IMR-90 (cell line): ENCODE measurements at places on chromosomes 11 and 22. TPM values are rescaled to one million over a fixed set of nuclear protein-coding genes. Genes with fewer than 3 reads are reported as not detected.

- peaks cover 9% of the 10 kb centered on the region for H3K4me1 ChIP-seq
- H3K4me3 ChIP-seq: no peak overlapping the region
- H3K27ac ChIP-seq: no peak overlapping the region
- H3K36me3 ChIP-seq: peaks cover 4% of the 10 kb centered on the region; the same call in 1 of the 2 replicates
- no peaks in the 10 kb centered on the region for H3K27me3 ChIP-seq
Observed at GRCh38 chr11:94171693-94172440, 43.2 kb downstream of the PANX1 start.

DNA sequence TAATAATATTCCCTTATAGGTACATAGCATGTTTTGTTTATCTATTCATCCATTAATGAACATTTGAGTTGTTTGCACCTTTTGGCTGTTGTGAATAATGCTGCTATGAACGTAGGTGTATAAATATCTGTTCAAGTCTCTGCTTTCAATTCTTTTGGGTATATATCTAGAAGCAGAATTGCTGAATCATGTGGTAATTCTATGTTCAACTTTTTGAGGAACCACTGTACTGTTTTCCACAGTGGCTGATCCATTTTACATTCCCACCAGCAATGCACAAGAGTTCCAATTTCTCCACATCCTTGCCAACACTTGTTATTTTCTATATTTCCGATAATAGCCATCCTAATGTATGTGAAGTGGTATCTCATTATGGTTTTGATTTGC lies 51.2 kb upstream of the CWF19L2 start:
- no peaks in the 10 kb centered on the region for H3K27me3 ChIP-seq
- H3K36me3 ChIP-seq: peaks cover 2% of the 10 kb centered on the region; the same call in 1 of the 2 replicates

C11orf16 gene
- total RNA-seq: not detected in 2 replicates

PKP3 gene
- 1.4 and 2.2 TPM in 2 replicates for total RNA-seq

GRCh38 chr11:92707173-92707619 lies 262.3 kb upstream of the MTNR1B start:
- DNase-seq: no peak
- H3K36me3 ChIP-seq: no peaks in the 10 kb centered on the region
- no peaks in the 10 kb centered on the region for H3K4me1 ChIP-seq
- H3K27me3 ChIP-seq: no peaks in the 10 kb centered on the region
- H3K4me3 ChIP-seq: no peak overlapping the region
- no peak overlapping the region for H3K27ac ChIP-seq

- peaks cover 5% of the 10 kb centered on the region for H3K4me1 ChIP-seq
- peak overlapping the region; percentile 80 for H3K4me3 ChIP-seq
- peak overlapping the region; percentile 1 for H3K27ac ChIP-seq
- peaks cover 14% of the 10 kb centered on the region for H3K36me3 ChIP-seq
- DNase-seq: no peak
- H3K27me3 ChIP-seq: no peaks in the 10 kb centered on the region
Observed at GRCh38 chr22:37953062-37953436, 352 bp downstream of the C22orf23 start.

- H3K27me3 ChIP-seq: no peaks in the 10 kb centered on the region
- no peaks in the 10 kb centered on the region for H3K36me3 ChIP-seq
- no peak overlapping the region for H3K27ac ChIP-seq
- H3K4me3 ChIP-seq: no peak overlapping the region
- H3K4me1 ChIP-seq: no peaks in the 10 kb centered on the region
Observed at GRCh38 chr22:48517039-48518030, 1310.3 kb downstream of the BRD1 start.

DNA sequence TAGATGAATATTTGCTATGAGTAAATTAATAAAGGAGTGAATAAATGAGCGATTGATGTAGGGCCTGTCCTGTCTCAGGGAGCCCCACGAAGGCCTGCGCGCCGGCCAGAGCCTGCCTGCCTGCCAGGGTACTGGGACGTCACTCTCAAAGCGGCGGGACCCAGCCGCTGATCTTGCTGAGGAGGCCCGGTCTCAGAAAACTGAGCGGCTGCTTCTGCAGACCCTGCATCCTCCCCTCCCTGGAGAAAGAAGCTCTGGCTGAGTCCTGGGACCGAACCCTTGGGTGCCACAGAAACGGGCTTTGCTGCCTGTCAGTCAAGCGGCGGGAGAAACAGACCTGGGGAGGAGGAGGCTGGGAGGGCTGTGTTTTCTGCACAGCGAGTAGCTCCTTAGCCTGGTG lies 91.6 kb upstream of the B3GAT1 start:
- no peak overlapping the region for H3K4me3 ChIP-seq
- H3K4me1 ChIP-seq: no peaks in the 10 kb centered on the region
- no peak overlapping the region for H3K27ac ChIP-seq
- DNase-seq: no peak
- no peaks in the 10 kb centered on the region for H3K36me3 ChIP-seq

MCHR1 gene
- total RNA-seq: 1.4 and 1.7 TPM in 2 replicates

GRCh38 chr22:49765951-49766350 lies 61.7 kb downstream of the BRD1 start:
- DNase-seq: no peak
- no peaks in the 10 kb centered on the region for H3K36me3 ChIP-seq
- no peak overlapping the region for H3K27ac ChIP-seq
- H3K4me1 ChIP-seq: peaks cover 11% of the 10 kb centered on the region
- H3K4me3 ChIP-seq: no peak overlapping the region
- H3K27me3 ChIP-seq: no peaks in the 10 kb centered on the region

LYVE1 gene
- total RNA-seq: not detected in 2 replicates

DNA sequence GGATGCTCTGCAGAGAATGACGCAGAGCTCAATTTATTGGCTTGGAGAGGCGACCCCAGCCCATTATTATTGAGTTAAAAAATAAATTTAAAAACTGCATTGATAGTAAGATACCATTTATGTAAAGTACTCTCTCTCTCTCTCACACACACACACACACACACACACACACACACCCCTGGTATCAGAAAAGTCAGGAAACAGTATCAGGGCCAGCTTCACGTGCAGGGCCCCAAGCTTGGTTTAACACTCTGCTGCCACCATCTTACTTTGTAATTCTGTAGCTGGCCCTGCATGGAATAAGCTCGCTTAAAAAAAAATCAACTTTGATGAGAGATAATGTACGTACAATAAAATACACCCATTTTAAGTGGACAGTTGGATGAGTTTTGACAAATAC lies 59.8 kb upstream of the CD5 start:
- H3K36me3 ChIP-seq: no peaks in the 10 kb centered on the region
- no peak for DNase-seq
- H3K27me3 ChIP-seq: peaks cover 16% of the 10 kb centered on the region
- H3K4me3 ChIP-seq: no peak overlapping the region
- no peaks in the 10 kb centered on the region for H3K4me1 ChIP-seq

OR52H1 gene
- 0.18 and 0.28 TPM in 2 replicates for total RNA-seq

- H3K27ac ChIP-seq: no peak overlapping the region
- H3K36me3 ChIP-seq: no peaks in the 10 kb centered on the region
- no peaks in the 10 kb centered on the region for H3K4me1 ChIP-seq
- DNase-seq: peak; percentile 48
Observed at GRCh38 chr11:133064152-133064877, 468.0 kb downstream of the OPCML start.

YPEL1 gene
- total RNA-seq: 0.72 and 1.1 TPM in 2 replicates

GRCh38 chr22:32745251-32745995 lies 56.1 kb upstream of the TIMP3 start:
- H3K4me1 ChIP-seq: peaks cover 10% of the 10 kb centered on the region; the same call in 1 of the 2 replicates
- H3K36me3 ChIP-seq: no peaks in the 10 kb centered on the region
- DNase-seq: peak; percentile 55
- H3K4me3 ChIP-seq: no peak overlapping the region
- peaks cover 4% of the 10 kb centered on the region for H3K27me3 ChIP-seq
- 0 out of 2 replicates have a peak overlapping the region, but pooled peaks have one; percentile 21 for H3K27ac ChIP-seq

DNA sequence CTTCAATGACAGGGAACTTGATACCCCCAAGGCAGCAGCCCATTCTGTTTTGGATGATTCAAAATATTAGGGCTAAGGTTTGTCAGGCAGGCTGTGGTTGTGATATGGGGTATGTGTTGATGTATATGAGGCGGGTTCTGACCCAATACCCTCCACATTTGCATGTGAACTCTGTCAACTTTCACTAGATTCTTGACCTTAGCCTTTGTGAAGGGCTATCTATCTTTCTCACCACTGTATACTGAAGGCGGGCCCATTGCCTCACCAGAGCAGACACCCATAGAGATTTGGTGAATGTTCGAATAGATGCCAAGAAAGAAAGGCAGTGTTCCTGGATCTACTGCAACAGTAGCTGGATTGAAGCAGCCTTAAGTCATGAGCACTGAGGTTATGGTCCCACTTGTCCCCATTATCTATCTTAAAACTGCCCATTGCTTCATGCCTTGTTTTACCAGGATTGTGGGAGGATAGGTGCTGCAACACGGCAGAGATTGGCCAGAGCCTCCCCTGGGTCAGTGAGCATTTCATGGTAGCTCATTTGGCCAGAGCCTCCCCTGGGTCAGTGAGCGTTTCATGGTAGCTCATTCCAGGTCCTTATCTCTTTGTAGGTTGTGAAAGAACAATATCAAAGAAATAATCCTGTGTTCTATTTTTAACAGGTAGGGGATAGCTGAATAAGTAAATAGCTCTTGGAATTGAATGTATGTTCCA lies 399.6 kb downstream of the TMEM135 start:
- H3K4me3 ChIP-seq: no peak overlapping the region
- H3K36me3 ChIP-seq: no peaks in the 10 kb centered on the region
- peak overlapping the region; percentile 24; the same call in 1 of the 2 replicates for H3K27ac ChIP-seq
- no peaks in the 10 kb centered on the region for H3K27me3 ChIP-seq
- DNase-seq: no peak
- peaks cover 15% of the 10 kb centered on the region; the same call in 1 of the 2 replicates for H3K4me1 ChIP-seq

DNA sequence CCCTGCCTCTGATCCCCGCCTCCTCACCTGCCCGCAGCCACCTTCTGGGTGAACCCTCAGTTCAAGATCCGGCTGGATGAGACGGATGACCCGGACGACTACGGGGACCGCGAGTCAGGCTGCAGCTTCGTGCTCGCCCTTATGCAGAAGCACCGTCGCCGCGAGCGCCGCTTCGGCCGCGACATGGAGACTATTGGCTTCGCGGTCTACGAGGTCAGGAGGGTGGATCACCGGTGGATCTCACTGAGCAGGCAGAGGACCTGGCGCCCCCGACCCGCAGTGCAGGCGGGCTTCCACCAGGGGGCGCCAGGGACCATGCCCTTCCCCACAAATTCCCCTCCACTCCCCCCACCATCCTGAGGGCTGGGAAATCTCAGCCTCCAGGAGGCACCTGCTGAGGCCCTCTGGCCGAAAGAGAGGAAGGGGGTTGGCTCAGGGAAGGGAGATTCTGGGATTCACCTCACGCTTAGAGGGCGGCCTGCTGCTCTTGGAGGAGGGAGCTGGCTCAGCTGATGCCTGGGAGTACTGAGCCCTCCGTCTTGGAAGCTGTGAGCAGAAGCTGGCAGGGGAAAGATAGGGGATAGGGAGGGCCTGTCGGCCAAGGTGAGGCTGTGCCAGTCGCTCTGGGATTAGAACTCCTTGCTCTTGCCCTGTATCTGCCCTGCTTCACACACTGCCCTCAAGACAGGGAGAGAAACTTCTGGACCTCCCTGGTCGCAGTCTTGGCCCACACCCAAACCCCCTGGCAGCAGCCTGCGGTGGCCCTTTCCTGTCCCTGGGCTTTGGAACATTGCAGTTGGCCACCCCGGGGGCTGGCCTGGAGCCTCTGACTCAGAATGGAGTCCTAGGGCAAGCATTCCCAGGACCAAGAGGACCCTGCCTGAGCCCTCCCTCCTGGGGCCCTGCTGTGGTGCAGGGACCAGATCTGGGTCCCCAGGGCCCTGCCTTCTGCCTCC lies 23.2 kb downstream of the CAPN1 start:
- no peak overlapping the region for H3K27ac ChIP-seq
- DNase-seq: peak; percentile 13

DNA sequence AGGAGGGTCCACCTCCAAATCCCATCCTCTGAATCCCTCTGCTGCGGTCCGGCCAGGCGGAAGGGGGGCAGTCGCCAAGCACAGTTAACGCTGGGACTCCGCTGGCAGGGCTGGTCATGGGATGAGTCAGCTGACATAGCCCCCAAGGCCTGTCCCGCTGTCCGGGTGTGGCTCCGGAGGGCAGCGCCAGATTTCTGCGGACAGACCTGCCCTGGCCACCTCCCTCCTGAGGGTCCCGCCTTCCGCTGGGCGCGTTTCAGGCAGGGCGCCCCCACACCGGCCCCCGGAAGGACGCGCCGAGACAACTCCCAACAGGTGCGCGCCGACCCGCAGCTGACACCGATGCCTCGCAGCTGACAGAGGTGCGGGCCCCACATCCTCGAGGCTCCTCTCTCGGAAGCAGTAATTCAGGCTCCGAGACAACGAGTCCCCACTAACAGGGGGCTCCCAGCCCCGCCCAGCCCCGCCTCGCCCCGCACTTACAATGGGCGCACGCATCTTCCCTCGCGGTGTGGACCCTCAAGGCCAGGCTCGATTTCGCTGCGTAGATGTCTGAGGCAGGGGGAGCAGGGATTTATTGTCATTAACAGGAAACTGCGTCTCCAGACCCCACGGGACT lies 607 bp downstream of the PLAAT3 start:
- DNase-seq: no peak
- H3K36me3 ChIP-seq: no peaks in the 10 kb centered on the region
- H3K27me3 ChIP-seq: 0 out of 2 replicates have a peak, but pooled peaks cover 2% of the 10 kb centered on the region
- peak overlapping the region; percentile 61 for H3K4me3 ChIP-seq
- no peak overlapping the region for H3K27ac ChIP-seq
- H3K4me1 ChIP-seq: peaks cover 6% of the 10 kb centered on the region; the same call in 1 of the 2 replicates

- peaks cover 47% of the 10 kb centered on the region for H3K27me3 ChIP-seq
- no peaks in the 10 kb centered on the region for H3K36me3 ChIP-seq
- H3K27ac ChIP-seq: no peak overlapping the region
- H3K4me3 ChIP-seq: no peak overlapping the region; the same call in 1 of the 2 replicates
- H3K4me1 ChIP-seq: peaks cover 4% of the 10 kb centered on the region; the same call in 1 of the 2 replicates
- DNase-seq: peak; percentile 51
Observed at GRCh38 chr11:15074206-15075161, 1.1 kb downstream of the CALCB start.

UCP2 gene
- total RNA-seq: 2.0 and 2.2 TPM in 2 replicates

SCGB1C1 gene
- total RNA-seq: not detected in 2 replicates

- H3K4me3 ChIP-seq: no peak overlapping the region
- peaks cover 45% of the 10 kb centered on the region for H3K36me3 ChIP-seq
- H3K4me1 ChIP-seq: peaks cover 40% of the 10 kb centered on the region
- H3K27ac ChIP-seq: peak overlapping the region; percentile 58
Observed at GRCh38 chr11:117220999-117221774, 10.7 kb downstream of the PCSK7 start.

DNA sequence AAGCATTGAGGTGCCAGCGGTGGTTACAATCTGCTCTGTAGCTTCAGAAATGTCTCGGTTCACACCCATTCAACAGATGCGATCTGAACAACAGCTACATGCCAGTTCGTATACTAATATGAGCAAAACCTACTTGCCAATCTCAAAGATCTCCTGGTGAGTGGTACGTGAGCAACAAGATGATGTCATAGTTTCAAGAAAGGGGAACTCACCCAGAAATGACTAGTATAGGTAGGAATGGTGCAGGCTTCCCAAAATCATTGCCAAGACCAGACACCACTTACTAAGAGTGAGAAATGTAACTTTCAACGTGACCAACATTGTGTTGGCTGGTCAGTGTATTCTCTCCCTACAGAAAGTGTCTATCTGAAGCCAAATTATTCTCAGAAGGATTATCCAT lies 31.1 kb downstream of the OR6Q1 start:
- H3K4me1 ChIP-seq: peaks cover 32% of the 10 kb centered on the region
- peak; percentile 95 for DNase-seq
- peak overlapping the region; percentile 59; the same call in 1 of the 2 replicates for H3K27ac ChIP-seq
- no peak overlapping the region for H3K4me3 ChIP-seq
- no peaks in the 10 kb centered on the region for H3K36me3 ChIP-seq
- no peaks in the 10 kb centered on the region for H3K27me3 ChIP-seq

ASCL3 gene
- total RNA-seq: not detected in 2 replicates

UFD1 gene
- 138 and 152 TPM in 2 replicates for total RNA-seq

GRCh38 chr11:94134651-94135512 lies 6.2 kb downstream of the PANX1 start:
- H3K4me3 ChIP-seq: peak overlapping the region; percentile 18; the same call in 1 of the 2 replicates
- peaks cover 34% of the 10 kb centered on the region for H3K4me1 ChIP-seq
- no peaks in the 10 kb centered on the region for H3K27me3 ChIP-seq
- no peaks in the 10 kb centered on the region for H3K36me3 ChIP-seq
- H3K27ac ChIP-seq: peak overlapping the region; percentile 92
- DNase-seq: peak; percentile 96
